ENCODE measurements at places on chromosomes 11 and 22.

- no peak for DNase-seq
Observed at GRCh38 chr11:130003717-130004001, 1.0 kb upstream of the PRDM10 start.

DNA sequence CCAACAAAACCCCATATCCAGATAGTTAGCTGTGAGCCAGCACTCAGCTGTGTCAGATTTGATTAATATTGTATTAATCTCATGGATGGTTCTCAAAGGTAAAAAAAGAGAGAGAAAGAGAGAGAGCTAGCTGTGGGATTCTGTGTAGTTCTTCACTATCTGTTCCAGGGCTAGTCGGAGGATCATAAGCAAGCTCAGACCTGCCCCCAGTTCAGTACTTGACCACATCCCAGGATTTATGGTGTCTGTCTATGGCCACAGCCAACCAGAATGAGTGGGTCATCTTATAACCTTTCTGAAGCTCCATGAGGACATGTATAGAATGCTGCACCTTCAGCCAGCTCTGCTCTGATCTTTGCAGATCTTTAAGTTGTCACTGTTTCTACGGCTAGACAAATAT, 13.5 kb upstream of the B3GNT6 start:
- no peak for DNase-seq

DNA sequence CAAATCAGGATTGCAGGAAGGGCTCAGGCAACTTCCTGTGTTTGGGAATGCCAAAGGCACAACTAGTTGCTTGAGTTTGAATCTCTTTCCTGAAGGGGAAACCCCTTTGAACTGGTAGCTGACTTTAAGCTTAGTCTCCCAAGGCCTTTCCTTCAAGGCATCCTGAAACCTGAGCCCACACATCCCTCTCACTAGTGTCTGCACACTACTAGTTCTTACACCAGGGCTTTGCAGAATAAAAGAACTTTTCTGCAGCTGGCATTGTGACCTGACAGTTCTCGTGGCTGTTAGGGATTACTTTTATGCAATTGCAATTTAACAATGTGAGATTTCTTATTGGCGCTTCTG, 95.4 kb downstream of the EXT2 start:
- no peak for DNase-seq

GRCh38 chr11:59756558-59756840, 1.3 kb downstream of the STX3 start:
- DNase-seq, result no peak

DNA sequence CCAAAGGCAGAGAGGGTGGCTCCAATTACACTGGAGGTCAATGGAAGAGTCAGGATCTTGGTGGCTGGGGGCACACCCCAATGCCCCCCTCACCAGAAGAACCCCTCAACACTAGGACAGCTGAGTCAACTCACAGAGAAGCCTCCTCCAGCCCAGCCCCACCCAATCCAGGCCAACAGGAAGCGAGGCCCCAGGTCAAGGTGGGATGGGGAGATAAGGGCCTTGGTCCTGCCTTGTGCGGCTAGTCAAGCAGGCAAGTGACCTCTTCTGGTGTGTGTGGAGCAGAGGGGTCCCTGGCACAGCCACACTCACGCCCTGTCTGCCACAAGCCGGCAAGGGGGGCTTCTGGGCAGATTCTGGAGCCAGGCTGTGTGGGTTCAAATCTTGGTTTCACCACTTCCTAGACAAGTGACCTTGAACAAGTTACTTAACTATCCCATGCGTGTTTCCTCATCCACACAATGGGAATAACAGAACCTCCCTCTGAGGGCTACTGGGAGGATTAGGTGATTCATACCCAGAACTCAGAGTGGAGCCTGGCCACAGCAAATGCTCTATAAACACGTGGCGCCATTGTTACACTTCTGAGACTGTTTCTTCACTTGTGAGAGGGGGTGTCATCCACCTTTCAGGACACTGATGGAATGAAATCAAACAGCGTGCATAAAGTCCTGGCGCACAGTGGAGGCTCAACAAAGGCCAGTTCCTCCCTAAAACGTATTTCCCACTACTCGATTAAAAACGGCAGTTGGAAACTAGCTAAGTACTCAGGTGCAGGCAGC, 3.2 kb downstream of the TTLL12 start:
- DNase-seq, result no peak

GRCh38 chr22:45008186-45008681, 1.6 kb downstream of the PHF21B start:
- no peak for DNase-seq

- DNase-seq, result no peak
Observed at GRCh38 chr11:89293965-89294679, 116.4 kb downstream of the TYR start.

- no peak for DNase-seq
Observed at GRCh38 chr22:43889860-43890253, 2.0 kb downstream of the PNPLA5 start.

- no peak for DNase-seq
Observed at GRCh38 chr11:129061492-129062230, 119.0 kb upstream of the TP53AIP1 start.

DNA sequence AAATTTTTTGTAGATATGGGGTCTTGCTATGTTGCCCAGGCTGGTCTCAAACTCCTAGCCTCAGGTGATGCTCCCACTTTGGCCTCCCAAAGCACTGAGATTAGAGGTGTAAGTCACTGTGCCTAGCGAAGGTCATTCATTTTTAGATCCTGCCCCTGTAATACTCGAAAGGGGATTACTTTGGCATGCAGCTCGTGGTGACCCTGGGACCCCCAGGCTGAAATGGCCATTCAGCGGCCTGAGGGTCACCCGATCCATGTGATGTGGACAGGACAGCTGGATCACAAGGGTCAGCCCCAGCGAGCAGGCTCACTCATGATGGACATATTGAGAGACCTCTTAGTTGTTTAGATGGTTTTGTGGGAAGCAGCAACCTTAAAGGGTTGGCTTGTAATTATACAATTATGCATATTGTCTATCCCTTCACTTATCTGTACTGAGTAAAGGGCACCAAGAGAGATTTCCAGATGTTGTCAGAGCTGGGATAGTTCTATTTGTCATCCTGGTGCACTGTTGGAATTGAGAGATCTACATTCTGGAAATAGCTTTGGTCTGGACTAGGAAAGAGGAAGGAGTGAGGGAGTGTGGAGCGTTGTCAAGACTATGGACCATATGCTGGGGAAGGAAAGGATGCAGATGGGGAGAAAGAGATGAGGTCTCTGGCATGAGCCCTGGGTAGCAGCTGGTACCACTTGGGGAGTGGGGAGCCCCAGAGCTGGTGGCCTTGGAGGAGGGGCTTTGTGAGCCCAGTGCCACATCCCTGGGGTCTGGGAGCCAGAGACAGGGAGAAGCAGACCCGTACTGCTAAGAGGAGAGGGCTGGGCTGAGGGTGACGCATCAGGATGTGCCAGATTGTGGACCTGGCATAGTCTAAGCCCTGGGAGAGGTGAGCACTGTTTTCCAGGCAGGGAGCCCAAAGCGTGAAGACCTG, 15.5 kb downstream of the RHBDD3 start:
- DNase-seq, result no peak

DNA sequence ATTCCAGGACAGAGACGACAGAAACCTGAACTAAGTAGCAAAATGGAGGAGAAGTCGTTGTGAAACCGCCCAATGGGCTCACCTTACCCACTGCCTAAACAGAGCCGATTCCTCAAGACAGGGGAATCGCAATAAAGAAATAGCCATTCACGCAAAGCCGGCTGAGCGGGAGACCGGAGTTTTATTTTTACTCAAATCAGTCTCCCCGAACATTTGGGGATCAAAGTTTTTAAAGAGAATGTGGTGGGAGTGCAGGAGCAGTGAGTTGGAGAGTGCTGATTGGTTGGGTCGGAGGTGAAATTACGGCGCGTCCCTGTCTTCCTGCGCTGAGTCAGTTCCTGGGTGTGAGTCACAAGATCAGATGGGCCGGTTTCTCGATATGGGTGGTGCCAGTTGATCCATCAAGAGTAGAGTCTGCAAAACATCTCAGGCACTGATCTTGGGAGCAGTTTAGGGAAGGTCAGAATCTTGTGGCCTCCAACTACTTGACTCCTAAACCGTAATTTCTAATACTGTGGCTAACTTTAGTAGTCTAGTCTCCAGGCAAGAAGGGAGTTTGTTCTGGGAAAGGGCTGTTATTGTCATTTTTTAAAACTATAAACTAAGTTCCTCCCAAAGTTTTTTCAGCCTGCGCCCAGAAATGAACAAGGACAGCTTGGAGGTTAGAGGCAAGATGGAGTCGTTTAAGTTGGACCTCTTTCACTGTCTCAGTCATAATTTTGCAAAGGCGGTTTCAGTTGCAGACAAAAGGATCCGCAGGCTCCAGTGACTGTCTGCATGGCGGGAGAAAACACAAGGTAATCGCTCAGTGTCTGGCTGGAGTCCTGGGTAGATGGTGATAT, 34.1 kb downstream of the OR4D9 start:
- no peak for DNase-seq

DNA sequence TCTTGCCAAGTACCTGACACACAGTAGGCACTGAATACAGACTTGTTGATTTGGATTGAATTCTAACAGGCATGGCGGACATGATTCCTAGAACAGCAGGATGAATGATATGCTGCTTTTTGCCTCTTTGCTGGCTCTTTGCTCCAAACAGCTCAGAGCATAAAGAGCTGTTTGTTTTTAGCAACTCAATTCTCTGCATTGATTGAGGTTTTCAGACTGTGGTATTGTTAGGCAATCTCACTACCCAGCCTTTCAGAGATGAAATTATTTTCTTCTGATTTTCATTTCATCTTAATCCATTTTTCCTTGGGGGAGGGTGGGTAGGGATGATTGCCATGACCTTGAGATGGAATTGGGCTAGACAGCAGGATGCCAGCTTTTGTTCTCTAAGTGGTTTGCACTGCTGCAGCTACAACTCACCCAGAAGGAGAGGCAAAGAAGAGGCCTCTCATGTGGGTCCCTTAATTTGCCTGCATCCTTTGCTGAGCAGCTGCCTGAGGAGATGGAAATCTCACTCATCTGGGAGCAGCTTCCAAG, 20.5 kb downstream of the COA4 start:
- DNase-seq, result peak; percentile 7

GRCh38 chr11:121870206-121871045, 245.6 kb downstream of the BLID start:
- DNase-seq, result no peak

- DNase-seq, result no peak
Observed at GRCh38 chr11:65661599-65662246, 993 bp downstream of the RELA start.

DNA sequence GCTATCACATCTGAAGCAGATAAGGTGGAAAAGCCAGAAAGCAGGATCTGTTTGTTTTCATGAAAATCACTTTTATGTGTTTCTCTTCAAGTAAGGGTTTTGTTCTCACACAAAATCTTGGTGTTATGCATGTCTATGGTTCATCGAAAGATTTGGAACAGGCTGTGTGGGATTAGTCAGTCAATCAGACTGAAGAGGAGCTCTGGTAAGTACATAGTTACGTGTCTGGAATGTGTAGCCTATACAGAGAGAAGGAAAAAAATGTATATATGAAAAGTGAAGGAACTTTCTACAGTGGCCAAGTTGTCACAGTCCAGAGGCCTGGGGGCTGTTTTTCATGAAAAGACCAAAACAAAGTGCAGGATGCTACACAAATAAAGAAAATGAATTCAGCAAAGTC, 156.7 kb downstream of the CNTN5 start:
- no peak for DNase-seq

- DNase-seq, result no peak
Observed at GRCh38 chr11:10641177-10641911, 52.2 kb downstream of the IRAG1 start.

GRCh38 chr11:125072218-125072960, 9.3 kb downstream of the SLC37A2 start:
- no peak for DNase-seq

DNA sequence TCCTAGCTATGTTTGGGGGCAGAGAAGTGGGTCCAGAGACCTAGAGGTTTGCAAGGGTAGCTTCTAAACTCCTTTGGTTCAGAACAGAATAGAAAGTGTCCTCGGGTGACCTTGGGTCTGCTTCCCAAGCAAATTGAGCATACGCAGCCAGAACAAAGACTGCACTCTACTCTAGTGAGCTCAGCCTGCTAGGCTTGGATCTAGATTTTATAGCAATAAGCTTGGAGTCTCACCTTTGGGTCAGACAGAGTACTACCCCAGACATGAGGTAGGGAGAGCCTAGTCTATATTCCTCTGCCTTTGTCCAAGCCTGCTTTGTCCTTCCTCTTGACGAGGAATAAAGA, 52.6 kb upstream of the ELF5 start:
- no peak for DNase-seq

GRCh38 chr11:11973361-11973800, 35.0 kb downstream of the DKK3 start:
- no peak for DNase-seq

DNA sequence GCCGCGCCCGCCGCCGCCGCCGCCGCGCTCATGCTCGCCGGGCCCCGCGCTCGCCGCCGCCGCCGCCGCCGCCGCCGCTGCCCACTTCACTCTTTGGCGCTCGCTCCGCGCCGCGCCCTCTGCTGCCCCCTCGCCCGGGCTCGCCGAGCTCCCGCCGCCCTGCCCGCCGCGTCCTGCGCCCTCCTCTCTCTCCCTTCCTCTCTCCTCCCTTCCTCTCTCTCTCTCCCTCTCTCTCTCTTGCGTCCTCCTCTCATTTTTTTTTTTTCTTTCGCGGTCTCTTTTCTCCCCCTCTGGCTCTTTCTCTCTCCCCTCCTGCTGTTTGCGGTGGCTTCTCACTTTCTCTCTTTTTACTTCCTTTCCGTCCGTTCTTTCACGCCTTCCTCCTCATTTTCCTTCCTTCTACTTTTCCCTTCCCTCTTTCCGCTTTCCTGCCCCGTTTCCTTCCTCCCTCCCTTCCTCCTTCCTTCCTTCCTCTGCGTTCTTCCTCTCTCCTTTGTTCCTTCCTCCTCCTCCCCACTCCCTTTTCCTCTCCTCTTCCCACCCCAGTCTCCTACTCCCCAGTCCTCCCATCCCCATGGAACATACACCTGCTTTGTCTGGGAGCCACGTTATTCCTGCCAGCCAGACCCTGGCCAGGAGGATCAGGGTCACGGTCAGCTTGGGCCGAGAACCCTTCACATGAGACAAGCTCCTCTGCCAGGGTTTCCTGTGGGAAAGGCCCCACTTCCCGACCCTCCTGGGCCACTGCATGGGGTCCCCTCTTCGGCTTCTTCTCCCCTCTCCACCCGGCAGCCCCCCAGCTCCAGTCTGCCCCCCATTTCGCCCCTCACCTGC, 19.3 kb upstream of the SHISAL1 start:
- no peak for DNase-seq
